ENCODE measurements at places on chromosomes 5 and 9.

- ATAC-seq, result no peak
Measured at GRCh38 chr5:138754699-138755057, 1.5 kb downstream of the CTNNA1 start.

DNA sequence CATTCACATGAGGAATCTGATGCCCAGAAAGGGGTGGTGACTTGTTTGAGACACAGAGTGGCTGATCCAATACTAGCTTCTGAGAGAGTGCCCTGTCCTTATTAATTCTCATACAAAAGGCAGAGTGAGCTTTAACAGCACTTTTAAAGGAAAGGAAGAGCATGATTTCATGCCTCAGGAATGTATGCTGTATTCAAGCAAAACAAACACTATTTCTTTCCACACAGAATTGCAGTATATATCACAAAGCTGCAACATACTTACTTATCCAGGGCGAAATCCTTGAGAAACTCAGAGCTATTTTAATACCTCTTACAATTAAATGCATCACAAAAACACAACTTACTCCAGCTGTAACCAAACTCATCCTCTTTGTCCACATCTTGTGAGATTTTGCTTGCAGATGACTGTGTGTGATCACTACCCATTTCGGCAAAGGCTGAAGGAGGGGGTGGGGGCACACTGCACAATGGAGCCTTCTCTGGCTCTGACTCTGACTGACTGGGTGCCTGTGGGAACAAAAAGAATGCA lies 139.8 kb downstream of the MPDZ start:
- ATAC-seq, result no peak

DNA sequence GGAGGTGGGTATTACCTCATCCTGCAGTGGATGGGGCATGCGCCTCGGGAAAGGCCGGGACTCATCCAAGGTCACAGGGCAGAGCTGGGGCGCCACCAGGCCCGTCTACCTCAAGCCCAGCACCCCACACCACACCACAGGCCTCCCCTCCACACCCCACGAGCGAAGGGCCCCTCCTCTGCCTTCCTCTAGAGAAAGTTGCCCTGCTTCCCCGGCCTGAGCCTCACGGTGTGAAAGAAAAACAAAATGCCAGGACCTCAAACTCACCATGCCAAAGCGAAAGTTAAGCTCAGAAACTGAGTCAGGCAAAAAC lies 161.1 kb downstream of the COL23A1 start:
- ATAC-seq, result no peak

DNA sequence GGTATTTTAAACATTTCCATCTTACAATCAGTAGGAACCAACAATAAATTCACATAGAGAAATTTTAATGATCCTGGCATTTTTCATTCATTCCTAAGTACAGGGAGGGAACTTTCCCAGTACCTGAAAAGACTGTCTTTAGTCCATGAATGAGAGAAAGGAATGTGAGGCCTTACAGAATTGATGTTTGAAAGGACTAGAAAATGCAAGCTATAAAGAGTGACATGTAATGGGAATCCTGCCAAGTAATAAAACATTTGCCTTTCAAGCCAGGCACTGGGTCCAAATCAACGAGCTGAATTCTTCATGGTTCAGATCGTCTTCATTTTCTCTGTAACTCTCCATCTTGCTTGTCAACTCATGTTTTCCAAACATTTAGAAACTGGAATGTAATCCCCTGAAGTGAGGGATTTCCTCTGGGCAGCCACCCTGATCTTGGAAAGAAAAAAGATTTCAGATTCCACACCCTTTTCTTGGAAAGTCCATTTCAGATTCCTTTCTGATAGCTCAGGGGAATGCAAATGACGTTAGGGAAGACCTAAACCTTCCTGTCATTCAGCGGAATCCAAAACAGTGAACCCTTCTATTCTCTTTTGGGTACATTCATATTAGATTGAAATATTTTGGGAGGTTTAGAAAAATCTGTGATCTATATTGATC lies 315.8 kb downstream of the SH3GL2 start:
- ATAC-seq, result no peak

DNA sequence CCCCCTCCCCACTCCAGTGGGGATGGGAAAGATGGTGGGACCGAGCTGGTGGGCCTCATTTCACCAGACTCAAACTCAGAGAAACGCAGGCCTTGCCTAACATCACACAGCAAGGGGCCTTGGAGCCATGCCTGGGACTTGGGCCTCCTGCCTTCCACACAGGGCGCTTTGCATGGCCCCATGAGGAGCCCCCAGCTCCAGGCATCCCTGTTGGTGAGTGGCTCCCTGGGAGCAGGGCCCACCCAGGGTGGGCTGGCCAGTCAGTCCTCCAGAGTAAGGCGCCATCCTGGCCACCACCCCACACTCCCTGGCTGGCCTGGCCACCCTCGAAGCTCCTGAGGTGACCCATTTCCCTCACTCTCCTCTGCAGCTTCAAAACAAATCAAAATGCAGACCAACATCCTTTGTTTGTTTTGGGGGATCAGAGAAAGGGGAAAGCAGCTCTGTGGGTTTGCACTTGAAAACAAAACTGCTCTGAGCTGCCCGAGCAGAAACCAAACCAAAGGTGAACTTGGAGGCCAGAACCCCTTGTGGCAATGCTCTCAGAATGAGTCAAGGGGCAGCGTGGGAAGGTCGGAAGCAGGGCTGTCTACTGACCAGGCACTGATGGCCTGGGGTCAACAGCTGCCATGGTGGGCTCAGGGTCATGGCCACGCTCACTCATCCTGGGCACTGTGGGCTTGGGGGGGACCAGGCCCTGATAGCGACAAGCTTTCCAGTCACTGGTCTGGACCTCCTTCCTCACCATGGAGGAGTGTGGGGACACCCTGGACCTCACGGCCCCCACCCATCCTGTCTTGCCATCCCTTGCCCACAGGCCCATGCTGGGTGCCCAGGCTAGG lies 37.0 kb upstream of the VDAC1 start:
- ATAC-seq, result no peak

- no peak for ATAC-seq
Measured at GRCh38 chr9:69697475-69697874, 25.3 kb upstream of the APBA1 start.
